Activated T-helper 1 cell treated with anti-CD3 and anti-CD28 coated beads, Interleukin-12 subunit alpha, Interleukin-12 subunit beta, Interleukin-2, Interleukin-4 antibody, amounts not matched to agents 30 ng/mL and 10 ng/mL and 1 ng/mL, durations not matched to agents 14 hours and 24 hours and 36 hours (primary cell): ENCODE measurements at places on chromosomes 7 and 10. TPM values are rescaled to one million over a fixed set of nuclear protein-coding genes. Genes with fewer than 3 reads are reported as not detected.

Gene WAPL
- total RNA-seq = 49.7 and 50.2 TPM in 2 replicates

DNA sequence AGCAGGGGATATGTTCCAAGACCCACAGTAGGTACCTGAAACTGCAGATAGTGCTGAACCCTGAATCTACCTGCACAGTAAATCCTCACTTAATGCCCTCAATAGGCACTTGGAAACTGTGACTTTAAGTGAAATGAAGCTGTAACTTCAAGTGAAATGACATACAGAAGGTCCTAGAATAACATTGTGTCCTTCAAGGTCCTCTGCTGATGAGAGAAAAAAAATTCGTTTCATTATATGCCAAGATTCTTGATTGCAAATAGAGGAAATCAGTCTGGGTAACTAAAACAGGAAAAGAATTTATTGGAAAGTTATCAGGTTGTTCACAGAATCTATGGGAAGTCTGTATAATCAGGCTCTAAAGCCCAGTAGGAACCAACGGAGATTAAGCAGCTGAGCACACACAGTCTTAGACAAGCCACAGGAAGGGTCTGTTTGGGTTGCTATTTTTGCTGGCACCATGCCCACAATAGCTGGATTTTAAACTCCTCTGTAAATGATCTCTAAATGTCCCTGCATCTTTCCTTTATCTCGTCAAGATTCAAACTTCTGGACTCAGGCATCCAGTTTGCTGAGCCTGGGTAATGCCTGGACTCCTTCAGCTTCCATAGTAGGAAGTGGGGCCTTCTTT lies 57.5 kb downstream of the EXOC4 start:
- no peak for DNase-seq

DNA sequence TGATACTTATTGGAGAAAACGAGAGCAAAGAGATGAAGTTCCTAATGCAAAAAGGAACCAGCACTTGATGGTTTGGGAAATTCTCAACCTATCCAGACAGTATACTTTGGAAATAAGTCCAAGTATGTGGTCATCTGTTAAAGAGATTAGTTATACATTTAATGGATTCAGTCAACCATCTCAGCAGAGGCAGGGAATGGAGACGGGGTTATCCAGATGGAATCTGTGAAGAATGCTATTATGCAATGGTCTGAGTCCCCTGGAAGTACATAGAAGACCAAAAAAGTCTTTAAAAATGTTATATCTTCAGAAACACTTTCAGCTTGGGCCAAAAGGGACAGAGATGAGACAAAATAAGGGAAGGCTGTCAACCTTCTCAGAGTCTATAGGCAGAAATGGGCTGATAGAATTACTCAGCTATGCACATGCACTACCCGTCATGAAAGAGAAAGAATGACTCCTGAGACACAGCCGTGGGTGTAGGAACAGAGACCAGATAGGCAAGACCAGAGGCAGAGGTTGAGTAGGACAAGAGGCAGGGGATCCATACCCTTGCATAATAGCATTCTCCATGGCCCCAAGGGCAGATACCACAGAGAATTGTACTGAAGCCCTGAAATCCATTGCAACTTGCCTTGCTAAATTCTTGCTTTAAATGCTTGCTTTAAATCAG lies 738.8 kb upstream of the POT1 start:
- DNase-seq = no peak

Gene SLF2
- total RNA-seq = 33.4 and 36.1 TPM in 2 replicates

Gene DENND11
- 31.3 and 33.5 TPM in 2 replicates for total RNA-seq

Gene ADARB2
- 0.05 and 0.20 TPM in 2 replicates for total RNA-seq

DNA sequence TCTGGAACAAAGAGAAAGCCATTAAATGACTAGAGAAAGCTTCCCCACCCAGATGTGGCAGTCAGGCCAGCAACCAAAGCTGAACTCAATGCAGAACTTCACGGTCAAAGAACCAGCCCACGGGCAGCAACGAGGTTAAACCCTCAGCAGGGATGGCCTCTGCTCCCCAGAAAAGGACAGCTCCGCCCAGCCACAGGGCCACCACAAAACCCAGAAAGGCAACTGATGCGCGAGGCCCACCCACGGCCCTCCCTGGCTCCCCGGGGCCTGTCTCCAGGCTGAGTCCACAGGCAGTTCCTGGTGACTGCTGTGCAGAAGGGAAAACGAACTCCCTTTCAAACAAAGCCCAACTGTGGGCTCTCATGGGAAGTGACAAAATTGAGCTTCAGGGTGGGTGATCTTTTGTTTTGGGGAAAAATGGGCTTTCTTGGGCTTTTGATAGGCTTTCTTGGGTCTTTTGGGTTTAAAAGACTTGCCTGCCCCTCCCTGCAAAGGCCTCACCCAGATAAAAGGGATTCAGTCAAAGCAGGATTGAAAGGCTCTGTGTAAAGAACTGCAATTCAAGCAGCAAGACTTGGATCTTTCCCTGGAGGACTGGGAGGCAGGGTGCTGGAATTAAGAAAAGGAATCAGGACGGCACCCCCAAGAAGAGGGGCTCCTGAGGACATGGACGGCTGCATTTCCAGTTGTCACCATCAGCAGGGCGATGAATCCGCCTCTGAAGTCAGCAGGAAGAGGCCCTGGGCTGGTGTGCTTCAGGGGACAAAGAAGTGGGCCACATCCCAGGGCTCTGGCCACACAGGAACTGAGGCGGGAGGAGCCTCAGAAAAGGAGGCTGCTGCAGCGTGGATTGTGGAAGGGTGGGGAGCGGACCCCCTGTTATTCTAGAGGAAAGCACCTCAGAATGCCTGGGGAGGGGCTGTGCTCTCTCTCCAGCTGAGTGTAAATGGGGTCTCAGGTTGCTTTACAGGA lies 209.9 kb downstream of the USP6NL start:
- DNase-seq = no peak

DNA sequence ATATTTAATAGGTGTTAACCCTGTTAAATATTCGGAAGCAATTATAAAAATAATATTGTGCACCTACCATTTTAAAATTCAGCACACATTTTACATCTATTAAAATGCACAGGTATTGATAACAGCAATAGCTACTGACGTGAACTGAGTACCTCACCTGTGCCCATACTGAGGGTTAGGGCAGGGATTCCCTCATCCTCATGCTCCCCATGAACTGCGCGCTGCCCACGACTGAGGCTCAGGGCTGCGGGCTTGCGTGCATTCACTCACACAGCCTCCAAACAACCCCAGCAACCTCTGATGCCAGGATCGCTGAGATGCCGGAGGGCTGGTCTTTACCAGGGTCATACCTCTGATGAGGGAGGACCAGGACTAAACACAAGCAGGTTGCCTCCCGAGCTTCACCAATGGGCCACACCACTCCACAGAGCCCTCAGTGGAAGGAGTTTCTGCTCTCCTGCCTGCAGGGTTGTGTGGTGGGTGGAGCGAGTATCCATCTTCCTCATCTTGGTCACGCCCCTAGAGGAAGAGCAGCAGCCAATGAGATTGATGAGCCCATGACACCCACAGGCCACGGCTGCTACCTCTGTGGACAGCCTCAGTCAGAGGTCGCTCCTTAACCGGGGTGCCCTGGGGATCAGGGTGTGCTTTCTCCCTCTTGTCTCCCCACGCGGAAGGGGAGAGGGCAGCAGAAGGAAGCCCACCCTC lies 478.3 kb downstream of the TNS3 start:
- DNase-seq = no peak

Gene PRLHR
- total RNA-seq = not detected in 2 replicates

- DNase-seq = no peak
These were observed 411.9 kb upstream of the SHH start for GRCh38 chr7:156223935-156224832.

Gene UNCX
- total RNA-seq = not detected in 2 replicates

DNA sequence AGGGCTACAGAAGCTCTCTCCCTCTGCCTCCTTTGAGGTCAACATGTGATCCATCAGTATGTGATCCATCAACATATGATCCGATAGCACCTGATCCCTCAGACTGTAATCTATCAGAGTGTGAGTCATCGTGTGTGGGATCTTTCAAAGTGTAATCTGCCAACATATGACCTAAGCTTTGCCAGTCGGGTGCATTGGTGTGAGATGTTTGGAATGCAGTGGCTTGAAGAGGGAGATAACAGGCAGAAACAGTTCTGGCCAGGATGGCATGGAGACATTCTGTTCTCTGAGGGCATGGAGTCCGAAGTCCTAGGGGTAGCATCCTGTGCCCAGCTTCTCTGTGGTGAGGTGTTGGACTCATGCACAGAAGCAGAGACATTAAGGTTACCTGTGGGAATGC lies 217.7 kb upstream of the ETV1 start:
- no peak for DNase-seq
